ENCODE measurements at places on chromosomes 13 and 19. TPM values are rescaled to one million over a fixed set of nuclear protein-coding genes. Genes with fewer than 3 reads are reported as not detected.

Gene ADAMTSL5
- 0.29 TPM for total RNA-seq

Gene ERICH4
- total RNA-seq: not detected

Gene NKPD1
- 0.29 TPM for total RNA-seq

Gene ZNF564
- total RNA-seq: 7.4 TPM

Gene GJB2
- 0.29 TPM for total RNA-seq

Gene ZNF229
- 11.8 TPM for total RNA-seq

Gene PRR20C
- not detected for total RNA-seq

Gene ZNF69
- total RNA-seq: 14.1 TPM

DNA sequence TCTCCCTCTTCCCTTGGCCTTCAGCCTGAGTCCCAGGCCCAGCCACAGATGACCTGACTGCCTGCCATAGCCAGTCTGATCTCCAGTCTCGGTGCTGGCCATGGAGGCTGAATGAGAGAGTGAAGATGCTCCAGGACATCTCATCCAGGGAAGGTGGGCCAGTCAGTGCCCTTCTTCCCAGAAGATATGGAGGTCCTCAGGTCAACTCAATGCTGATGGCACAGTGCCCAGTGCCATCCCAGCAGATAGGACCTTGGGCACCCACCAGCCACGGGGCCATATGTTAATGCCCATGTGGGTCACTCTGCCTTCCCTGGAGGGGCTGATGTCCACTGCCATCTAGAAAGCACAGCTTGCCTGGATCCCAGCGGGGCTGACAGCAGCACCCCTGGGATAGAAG lies 7.2 kb downstream of the VSTM2B start:
- no peaks in the 10 kb centered on the region for H3K36me3 ChIP-seq
- DNase-seq: peak; percentile 82
- H3K27ac ChIP-seq: no peak overlapping the region
- no peak overlapping the region for H3K4me3 ChIP-seq

DNA sequence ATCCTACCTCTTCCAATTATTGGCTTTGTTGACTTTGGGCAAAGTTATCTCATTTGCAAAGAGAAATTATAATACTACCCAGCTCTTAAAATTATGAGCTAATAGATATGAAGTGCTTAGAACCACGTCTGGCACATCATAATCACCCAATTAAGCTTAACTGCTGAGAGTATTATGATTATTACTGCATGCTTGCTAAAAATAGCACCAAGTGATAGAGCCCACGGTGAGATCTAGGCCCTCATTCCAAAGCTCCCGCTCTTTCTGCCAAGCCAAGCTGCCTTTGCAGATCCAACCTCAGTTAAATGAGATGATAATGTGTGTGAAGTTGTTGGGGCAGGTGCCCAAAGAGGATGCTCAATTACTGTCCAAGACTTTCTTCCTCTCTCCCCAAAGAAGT lies 6.5 kb upstream of the EDDM13 start:
- DNase-seq: no peak
- H3K36me3 ChIP-seq: no peaks in the 10 kb centered on the region
- no peak overlapping the region for H3K4me3 ChIP-seq

GRCh38 chr13:58704953-58705352 lies 1073.4 kb downstream of the PCDH17 start:
- no peaks in the 10 kb centered on the region for H3K27me3 ChIP-seq
- H3K27ac ChIP-seq: no peak overlapping the region
- no peak for DNase-seq
- H3K4me3 ChIP-seq: no peak overlapping the region
- no peaks in the 10 kb centered on the region for H3K4me1 ChIP-seq
- no peaks in the 10 kb centered on the region for H3K36me3 ChIP-seq

GRCh38 chr19:41563854-41564514 lies 12.0 kb upstream of the CEACAM21 start:
- H3K27me3 ChIP-seq: peaks cover 48% of the 10 kb centered on the region
- H3K27ac ChIP-seq: no peak overlapping the region
- no peaks in the 10 kb centered on the region for H3K36me3 ChIP-seq
- H3K4me3 ChIP-seq: no peak overlapping the region
- no peaks in the 10 kb centered on the region for H3K4me1 ChIP-seq
- DNase-seq: peak; percentile 32

DNA sequence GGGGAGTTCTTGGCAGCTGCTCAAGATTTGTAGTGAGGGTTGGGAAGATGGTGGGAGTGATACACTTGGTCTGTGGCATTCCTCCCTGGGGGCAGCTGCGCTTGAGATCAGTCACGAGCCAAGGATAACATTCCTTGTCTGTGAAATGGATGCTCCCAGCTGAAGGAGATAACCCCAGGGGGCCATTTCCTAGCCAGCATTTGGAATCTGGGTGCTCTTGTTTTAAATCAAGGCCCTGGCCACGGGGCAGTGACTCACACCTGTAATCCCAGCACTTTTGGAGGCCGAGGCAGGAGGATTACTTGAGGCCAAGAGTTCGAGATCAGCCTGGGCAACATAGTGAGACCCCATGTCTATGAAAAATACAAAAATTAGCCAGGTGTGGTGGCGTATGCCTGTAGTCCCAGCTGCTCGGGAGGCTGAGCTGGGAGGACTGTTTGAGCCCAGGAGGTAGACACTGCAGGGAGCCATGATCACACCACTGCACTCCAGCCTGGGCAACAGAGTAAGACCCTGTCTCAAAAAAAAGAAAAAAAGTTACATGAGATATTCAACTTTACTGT lies 4.6 kb downstream of the PKN1 start:
- no peak for DNase-seq
- H3K27me3 ChIP-seq: no peaks in the 10 kb centered on the region
- peak overlapping the region; percentile 33 for H3K27ac ChIP-seq
- no peak overlapping the region for H3K4me3 ChIP-seq

DNA sequence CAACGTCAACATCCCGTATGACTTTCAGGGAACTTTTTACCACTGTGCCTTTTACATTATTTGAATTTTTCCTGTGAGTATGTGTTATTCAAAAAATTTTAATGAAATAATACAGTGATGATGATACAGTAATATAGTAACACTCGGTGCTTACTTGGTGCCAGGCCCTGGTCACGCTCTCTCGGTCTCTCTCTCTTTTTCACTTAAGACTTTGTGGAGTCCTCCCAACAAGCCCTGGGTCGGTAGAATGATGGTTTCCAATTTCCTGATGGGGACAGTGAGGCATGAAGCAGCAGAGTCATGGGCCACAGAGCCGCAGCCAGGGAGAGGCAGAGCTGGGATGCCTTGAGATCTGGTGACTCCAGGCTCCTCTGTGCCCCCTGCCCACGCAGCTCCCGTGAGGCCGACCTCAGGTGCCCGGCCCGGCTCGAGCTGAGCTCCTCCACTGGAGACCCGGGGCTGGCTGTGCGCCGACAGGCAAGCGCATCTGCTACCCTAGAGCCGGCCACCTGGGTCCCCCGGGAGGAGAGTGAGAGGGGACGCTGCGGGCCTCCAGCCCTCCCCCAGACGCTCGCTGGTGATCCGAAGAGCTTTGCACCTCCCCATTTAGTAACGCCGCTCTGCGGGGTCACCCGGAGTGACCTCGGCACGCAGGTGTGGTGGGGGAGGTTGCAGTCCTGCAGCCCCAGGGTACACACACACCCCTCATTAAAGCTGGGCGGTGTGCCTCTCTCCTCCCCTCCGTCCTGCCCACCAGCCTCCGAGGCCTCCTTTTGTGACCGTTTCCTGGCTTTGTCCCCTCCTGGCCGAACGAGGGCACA lies 4.4 kb upstream of the SBK3 start:
- no peaks in the 10 kb centered on the region for H3K36me3 ChIP-seq
- peaks cover 43% of the 10 kb centered on the region for H3K4me1 ChIP-seq
- peak overlapping the region; percentile 87 for H3K27ac ChIP-seq
- H3K27me3 ChIP-seq: no peaks in the 10 kb centered on the region

DNA sequence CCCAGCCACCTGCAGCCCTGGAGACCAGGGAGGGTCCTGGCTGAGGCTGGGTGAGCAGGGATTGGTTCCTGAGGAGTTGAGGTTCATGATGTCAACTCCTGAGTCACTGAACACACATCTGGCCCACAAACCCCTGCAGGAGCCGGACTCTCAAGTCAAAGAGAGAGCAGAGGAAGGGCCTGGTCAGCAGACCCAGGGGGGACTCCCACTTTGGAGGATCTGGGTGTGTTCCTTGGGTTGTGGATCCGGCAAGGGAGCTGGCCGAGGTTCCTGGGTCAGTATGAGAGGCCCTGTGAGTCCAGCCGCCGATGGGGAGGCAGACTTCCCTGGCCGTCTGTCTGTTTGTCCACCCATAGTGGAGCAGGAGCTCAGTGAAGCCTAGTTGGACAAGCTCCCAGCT lies 4.0 kb downstream of the SLC7A10 start:
- H3K4me1 ChIP-seq: no peaks in the 10 kb centered on the region
- H3K27ac ChIP-seq: no peak overlapping the region
- peaks cover 36% of the 10 kb centered on the region for H3K27me3 ChIP-seq
- no peak for DNase-seq

DNA sequence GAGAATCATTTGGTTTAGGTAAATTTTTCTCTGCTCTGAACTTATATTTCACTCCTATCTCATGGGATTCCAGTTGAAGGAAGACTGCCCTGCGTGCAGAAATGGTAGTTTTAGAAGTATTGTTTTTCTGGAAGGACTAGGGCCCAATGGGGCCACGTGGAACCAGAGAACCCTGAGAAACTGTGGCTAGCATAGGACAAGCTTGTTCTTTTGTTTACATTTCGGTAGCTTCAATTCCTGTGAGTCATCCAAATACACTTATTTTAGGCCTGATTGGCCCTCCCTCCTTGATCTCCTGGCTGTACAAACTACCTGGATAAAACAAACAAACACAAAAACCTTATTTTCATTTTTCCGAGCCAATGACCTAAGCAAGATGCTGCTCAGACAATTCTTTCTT lies 124.0 kb downstream of the ITGBL1 start:
- no peak overlapping the region for H3K4me3 ChIP-seq
- DNase-seq: peak; percentile 63
- H3K36me3 ChIP-seq: peaks cover 5% of the 10 kb centered on the region
- peaks cover 49% of the 10 kb centered on the region for H3K4me1 ChIP-seq

- no peak overlapping the region for H3K27ac ChIP-seq
- no peak for DNase-seq
- H3K36me3 ChIP-seq: no peaks in the 10 kb centered on the region
- H3K27me3 ChIP-seq: peaks cover 5% of the 10 kb centered on the region
- H3K4me3 ChIP-seq: no peak overlapping the region
These were observed 1.9 kb downstream of the IFNL1 start for GRCh38 chr19:39297931-39298634.

- no peaks in the 10 kb centered on the region for H3K27me3 ChIP-seq
- H3K27ac ChIP-seq: no peak overlapping the region
- no peaks in the 10 kb centered on the region for H3K4me1 ChIP-seq
- no peaks in the 10 kb centered on the region for H3K36me3 ChIP-seq
- DNase-seq: no peak
- H3K4me3 ChIP-seq: no peak overlapping the region
These were observed 39.9 kb upstream of the TMTC4 start for GRCh38 chr13:100714478-100714877.

GRCh38 chr13:50225193-50226155 lies 210.2 kb downstream of the KCNRG start:
- no peak overlapping the region for H3K4me3 ChIP-seq
- H3K27ac ChIP-seq: peak overlapping the region; percentile 31
- no peak for DNase-seq
- peaks cover 40% of the 10 kb centered on the region for H3K4me1 ChIP-seq
- no peaks in the 10 kb centered on the region for H3K36me3 ChIP-seq
- H3K27me3 ChIP-seq: no peaks in the 10 kb centered on the region

DNA sequence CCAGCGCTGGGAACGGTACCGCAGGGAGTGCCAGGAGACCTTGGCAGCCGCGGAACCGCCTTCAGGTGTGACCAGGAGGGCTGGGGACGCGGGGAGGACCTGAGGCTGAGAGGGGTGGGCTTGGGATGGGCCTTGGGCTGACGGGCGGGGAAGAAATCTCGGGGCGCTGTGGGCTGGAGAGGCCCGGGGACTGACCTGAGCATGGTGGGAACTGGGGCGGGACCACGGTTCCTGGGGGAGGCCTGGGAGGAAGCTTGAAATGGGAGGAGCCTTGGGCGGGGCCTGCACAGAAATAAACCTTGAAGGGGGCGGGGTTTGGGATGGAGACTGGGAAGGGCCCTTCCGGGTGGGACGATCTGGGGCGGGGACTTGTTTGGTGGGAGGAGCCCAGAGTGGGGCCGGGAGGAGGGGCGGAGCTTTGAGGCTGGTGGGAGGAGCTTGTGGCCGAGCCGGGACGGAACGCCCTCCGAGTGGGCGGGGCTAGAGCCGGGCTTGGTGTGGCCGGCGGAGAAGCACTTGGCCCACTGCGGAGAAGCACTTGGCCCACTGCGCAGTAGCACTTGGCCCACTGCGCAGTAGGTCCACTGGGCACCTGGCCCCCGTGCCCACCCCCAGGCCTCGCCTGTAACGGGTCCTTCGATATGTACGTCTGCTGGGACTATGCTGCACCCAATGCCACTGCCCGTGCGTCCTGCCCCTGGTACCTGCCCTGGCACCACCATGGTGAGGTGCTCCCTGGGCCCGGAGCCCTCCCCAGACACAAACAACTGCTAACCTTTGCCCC lies 2.8 kb downstream of the GIPR start:
- DNase-seq: peak; percentile 91
- H3K27me3 ChIP-seq: peaks cover 26% of the 10 kb centered on the region
- H3K36me3 ChIP-seq: no peaks in the 10 kb centered on the region
- H3K4me3 ChIP-seq: no peak overlapping the region

DNA sequence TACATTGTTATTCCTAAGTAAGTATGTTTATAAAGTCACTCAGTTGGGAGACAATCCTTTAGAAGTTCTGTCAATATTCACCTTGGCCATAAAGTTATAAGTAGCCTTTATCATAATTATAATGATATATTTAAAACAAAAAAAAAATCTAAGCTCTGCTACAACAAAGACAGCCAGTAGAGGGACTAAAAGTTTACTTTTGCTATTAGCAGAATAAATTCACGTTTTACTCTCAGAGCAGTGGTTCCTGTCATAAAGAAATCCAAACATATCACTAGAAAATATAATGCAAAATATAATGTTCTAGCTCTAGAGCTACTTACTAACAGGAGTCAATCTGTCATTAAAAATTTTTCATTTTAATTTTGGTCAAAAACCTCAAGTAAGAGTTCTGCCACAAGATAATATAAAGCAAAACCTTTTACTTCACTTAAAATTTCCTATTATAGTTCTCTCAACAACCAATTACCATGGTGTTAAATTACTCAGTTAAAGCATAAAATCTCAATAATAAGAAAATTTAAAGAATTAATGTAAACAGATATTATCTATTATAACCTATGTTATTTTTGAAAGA lies 17.7 kb downstream of the INTS6 start:
- no peak overlapping the region for H3K27ac ChIP-seq
- no peak overlapping the region for H3K4me3 ChIP-seq
- peaks cover 30% of the 10 kb centered on the region for H3K36me3 ChIP-seq
- no peaks in the 10 kb centered on the region for H3K27me3 ChIP-seq
- no peak for DNase-seq

GRCh38 chr13:99075268-99076191 lies 97.7 kb upstream of the DOCK9 start:
- no peaks in the 10 kb centered on the region for H3K36me3 ChIP-seq
- no peak for DNase-seq
- no peaks in the 10 kb centered on the region for H3K27me3 ChIP-seq
- no peak overlapping the region for H3K27ac ChIP-seq

DNA sequence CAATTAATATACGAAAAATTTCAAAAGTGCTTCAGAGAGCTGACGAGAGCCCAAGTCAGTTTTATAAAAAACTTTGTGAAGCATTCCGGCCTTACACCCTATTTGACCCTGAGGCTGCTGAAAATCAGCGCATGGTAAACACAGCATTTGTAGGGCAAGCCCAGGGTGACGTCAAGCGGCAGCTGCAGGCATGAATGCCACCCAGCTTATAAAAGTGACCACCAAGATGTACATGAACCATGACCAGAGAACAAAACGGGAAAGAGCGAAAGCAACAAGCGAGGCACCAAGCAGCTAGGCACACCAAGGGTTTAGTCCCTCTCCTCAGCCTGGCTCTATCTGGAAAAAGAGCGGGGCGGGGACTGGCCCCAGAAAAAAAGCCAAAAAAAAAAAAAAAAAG lies 6.0 kb downstream of the SIGLEC11 start:
- no peak overlapping the region for H3K27ac ChIP-seq
- H3K27me3 ChIP-seq: peaks cover 59% of the 10 kb centered on the region
- H3K4me1 ChIP-seq: no peaks in the 10 kb centered on the region
- no peak overlapping the region for H3K4me3 ChIP-seq
- no peak for DNase-seq
